ENCODE measurements at places on chromosomes 4 and X.

- DNase-seq, result no peak
Measured at GRCh38 chrX:57596109-57596508, 4.3 kb downstream of the ZXDB start.

DNA sequence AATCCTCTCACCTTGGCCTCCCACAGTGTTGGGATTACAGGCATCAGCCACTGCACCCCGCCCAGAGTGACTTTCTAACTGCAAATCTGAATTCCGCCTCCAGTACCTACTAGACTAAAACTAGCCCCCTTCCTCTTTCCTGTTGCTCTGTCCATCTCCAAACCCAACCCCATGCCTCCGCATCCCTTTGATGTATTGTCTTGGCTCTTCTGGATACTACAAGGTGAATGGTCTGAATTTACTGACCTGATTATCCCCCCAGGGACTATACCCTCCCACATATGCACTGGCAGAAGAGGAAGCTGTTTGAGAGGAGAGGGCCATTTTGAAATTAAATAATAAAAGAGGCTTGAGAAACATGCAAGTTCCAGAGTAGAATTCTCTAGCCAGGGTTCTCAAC lies 17.7 kb upstream of the TFDP3 start:
- DNase-seq, result no peak

- DNase-seq, result no peak
Measured at GRCh38 chr4:41154814-41155177, 59.5 kb downstream of the APBB2 start.

DNA sequence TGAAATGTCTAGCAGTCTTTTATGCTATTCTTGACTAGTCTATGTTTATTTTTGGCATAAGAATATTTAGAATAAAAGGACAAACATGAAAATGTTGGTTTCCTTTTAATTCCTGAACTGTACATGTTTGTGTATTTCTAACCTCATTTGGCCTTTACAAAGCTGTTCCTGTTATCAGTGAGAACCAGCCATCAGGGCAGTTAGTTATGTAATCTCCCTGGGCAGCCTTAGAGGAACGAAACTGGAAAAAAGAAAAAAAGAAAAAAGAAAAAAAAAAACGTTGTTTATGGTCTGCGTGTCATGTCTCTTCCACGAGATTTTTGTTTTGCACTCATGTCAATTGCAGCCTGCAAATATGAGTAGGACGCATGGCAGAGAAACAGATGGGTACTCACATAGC lies 193.7 kb downstream of the MAGEB5 start:
- no peak for DNase-seq

- no peak for DNase-seq
Measured at GRCh38 chr4:99655308-99656081, 2.1 kb downstream of the C4orf54 start.

GRCh38 chrX:94400488-94400887 lies 726.5 kb downstream of the FAM133A start:
- DNase-seq, result no peak

DNA sequence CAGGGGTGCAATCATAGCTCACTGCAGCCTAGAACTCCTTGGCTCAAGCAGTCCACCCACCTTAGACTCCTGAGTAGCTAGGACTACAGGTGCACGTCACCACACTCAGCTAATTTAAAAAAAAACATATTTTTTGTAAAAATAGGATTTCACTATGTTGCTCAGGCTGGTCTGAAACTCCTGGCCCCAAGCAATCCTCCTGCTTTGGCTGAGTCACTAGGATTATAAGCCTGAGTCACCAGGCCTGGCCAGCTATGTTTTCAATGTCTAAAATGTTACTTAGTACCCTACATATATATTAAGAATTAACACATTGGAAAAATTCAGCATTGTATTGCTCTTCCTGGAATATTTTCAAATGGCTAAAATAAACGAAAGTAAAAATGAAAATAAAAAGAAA lies 37.5 kb downstream of the PNPLA4 start:
- DNase-seq, result no peak

- DNase-seq, result no peak
Measured at GRCh38 chrX:132181364-132181763, 37.9 kb downstream of the RAP2C start.

DNA sequence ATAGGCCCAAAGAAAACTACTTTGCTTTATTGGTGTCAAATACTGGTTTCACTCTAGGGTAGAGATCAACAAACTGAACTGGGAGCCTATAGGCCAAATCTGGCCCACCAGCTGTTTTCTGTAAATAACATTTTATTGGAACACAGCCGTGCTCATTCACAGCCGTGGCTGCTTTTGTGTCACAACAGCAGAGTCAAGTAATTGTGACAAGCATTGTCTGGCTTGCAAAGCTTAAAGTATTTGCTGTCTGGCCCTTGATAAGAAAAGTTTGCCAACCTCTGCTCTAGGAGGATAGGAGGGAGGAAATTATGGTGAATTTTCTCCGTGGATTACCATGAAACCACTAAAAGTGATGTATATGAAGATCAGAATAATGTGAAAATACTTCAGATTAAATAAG lies 53.4 kb downstream of the GPAT3 start:
- no peak for DNase-seq

DNA sequence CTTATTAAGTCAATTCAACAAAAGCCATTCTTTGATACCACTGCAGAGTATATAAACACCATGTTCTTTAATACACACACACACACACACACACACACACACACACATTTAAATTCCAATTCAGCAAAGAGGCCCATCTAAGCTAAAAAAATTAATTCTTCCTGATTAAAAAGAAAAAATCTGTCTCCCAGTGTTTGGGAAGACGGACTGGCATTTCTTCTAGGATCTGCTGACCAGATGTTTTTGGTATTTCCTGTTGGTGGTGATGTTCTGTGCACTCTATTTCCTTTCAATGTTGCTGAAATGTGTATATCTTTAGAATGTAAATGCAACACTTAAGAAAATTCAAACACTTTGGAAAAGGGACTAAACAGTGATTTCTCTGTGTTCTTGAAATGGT lies 243.8 kb downstream of the THOC2 start:
- DNase-seq, result no peak

- DNase-seq, result no peak
Measured at GRCh38 chr4:85496933-85497332, 22.0 kb downstream of the ARHGAP24 start.

DNA sequence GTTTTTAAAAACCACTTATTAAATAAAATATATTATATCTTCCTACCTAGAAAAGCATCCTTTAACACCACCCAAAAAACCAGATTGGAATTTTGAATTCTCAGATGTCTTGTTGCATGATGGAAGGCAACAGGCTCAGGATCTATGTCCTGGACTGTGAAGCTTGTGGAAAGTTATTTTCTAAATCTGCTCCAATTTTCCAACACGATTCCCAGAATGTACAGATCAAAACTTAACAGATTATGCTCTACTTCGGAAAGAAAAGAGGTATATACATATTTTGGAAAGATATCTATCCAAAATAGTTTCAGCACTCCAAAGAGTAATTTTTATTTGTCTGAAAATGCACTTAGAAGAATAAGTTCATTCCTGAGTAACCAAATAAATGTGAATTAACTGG lies 291.7 kb upstream of the EMCN start:
- DNase-seq, result no peak

DNA sequence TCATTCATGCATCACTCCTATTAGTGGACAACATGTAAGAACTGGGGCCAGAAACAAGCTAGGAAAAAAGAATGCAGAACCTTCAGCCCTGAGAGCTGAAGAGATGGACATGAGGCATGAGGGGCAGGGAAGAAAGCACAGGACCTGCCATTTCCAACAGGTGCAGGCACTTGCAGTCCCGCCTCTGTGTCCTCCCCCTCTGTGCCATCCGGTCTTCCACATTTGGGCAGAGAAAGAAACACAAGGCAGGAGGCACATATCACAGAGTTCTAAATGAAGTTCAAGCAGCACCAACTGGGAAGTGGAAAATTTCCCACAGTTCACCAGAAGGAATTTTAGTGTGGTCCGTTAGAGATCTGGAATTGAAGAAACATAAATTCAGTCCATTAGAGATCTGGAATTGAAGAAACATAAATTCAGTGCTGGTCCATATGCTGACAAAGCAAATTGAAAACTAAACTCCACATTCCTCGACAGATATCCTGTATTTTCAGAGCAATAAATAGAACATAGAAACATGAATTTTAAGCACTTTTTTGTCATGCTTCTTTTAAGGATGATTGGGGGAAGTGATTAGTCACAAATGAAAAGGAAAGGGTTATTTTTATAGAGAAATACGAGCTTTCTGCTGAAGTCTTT lies 57.2 kb upstream of the DAPP1 start:
- DNase-seq, result no peak

DNA sequence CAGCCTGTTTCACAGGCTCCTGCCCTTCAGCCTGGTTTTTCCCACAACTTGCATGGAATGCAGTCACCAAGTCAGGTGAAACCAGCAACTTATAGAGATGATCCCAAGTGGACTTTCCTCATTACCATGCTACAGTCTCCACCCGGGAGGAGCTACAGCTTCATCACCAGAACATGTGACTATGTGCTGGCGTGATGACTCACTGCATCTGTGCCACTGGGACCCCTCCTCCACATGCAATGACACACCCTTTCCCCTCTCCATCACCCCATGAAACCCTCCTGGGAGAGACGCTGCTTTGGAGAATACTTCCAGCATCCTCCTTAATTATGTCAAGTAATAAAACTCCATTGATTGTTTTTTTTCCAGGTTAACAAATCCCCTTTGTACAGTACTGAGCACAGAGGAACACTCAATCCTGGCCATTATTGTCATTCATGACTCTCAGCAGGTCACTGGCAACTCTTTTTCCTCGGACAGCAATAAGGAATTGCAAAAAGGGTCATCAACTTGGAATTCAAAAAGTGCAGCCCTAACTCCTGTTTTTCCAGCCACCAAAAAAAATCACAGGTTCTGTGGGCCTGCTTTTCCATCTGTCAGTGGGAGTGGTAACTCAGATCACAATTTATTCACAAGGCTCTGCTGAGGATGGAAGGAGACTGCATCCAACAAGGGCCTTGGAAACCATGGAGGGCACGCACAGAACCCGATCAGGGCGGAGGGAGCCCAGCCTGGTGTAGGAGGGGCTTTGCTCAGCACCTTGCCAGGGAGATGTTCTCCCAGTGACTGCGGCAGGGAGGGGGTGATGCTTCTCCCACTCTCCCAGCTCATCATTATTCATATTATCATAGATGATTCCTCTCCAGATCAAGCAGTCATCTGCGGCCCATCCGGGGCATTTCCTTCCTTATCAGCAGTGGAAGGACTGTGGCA lies 17.4 kb downstream of the QDPR start:
- DNase-seq, result no peak

- no peak for DNase-seq
Measured at GRCh38 chr4:76687746-76688448, 210.0 kb downstream of the SOWAHB start.

- DNase-seq, result no peak
Measured at GRCh38 chr4:15104825-15105224, 102.5 kb downstream of the CPEB2 start.

DNA sequence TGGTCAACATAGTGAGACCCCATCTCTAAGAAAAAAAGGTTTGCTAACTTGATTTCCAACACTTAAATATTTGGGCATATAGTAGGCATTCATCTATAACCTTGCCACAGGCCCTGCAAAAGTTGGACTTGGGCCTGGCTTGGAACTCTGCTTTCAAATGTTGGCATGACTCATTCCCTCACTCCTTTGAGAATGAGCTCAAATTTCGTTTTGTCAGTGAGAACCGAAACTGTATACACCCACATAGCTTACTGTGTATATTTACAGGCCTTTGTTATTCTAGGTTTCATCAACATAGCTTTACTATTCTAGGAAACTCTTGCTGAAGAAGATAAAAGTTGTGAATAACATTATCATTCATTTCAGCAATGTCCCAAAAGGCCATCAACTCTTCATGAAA lies 88.7 kb upstream of the ELOVL6 start:
- no peak for DNase-seq

DNA sequence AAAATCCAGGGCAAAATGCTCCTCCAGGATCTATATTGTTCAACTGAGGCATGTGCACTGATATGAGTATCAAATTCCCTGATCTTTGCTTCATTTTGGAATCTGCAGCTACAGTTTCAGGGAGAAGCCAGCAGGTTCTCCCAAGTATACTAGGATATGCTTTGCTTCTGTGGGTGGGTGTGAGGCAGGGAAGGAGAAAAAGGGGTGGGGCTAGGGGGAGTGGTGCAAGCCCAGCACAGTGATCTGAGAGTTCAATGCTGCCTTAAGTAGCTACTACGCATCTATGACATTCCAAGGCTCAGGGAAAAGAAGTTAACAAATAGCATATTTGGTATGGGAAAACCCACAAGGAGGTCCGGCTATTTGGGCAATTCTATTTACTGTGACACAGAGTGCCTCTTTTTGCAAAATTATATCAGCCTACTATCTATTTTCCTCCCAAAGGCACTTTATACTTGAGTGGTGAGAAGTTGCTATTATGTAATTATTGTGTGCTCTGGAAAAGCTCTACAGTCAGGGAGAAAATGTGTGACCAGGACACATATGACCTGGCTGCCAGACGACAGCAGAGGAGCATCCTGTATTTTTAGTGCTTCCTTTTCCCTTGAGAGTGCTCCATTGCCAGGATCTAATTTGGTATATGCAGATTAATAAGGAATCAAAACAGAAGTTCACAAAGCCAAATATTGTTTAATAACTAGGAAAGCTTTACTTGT lies 162.0 kb downstream of the RNF150 start:
- DNase-seq, result no peak

- no peak for DNase-seq
Measured at GRCh38 chr4:25098964-25099891, 61.0 kb downstream of the SEPSECS start.

DNA sequence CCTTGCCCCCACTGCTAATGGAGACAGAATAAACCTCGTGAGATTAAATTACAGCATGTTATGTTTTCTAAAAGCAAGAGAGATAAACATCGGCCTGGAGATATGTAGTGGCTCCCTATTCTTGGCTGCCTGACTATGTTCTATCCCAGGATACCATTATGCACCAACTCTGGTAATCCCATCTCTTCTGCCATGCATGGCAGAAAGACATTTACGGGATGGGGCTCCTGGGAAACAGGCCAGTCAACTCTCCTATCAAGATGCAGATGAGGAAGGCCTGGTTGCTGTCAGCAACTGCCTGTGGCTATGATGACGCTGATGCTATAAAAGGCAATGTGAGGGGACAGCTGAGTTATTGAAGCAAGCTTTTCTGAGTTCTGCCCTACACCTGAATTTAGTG lies 166.2 kb upstream of the VCX3A start:
- DNase-seq, result no peak

- DNase-seq, result no peak
Measured at GRCh38 chrX:146604196-146604595, 205.4 kb upstream of the CXorf51B start.

- no peak for DNase-seq
Measured at GRCh38 chr4:7584606-7585159, 150.0 kb upstream of the PSAPL1 start.

Data from CD4-positive, alpha-beta T cell treated with Interferon alpha-2 for 1 hour (primary cell).